Endothelial cell (in vitro differentiated cells): ENCODE measurements at places on chromosomes 11 and 22.

DNA sequence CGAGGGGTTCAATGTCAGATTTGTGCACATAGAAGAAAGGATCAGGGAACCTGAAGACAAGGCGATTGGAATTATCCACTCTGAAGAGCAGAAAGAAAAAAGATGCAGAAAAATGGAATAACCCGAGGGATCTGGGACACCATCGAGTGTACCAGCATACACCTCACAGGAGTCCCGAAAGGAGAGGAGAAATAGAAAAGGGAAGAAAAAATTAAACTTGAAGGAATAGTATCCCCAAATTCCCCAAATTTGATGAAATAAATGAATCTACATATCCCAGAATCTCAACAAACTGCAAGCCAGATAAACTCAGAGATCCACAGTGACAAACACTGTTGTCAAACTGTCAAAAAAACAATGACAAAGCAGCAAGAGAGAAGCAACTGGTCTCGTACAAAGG, 21.4 kb downstream of the IL17REL start:
- DNase-seq: no peak

DNA sequence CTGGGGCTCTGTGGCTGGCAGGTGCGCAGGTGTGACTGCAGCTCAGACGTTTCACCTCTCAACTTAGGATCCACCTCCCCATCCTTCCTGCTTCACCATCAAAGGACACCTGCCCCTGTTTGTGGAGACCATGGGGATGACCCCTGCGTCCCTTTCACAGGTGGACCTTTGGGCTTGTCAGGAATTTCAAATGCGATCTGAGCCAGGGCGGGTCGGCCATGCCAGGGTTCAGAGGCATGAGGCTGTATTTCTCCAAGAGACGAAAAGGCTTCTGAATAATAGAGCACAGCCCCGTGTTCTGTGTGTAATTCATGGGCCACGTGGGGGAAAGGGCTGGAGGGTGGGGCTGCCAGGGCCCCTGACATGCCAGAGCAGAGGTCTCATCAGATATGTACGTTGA, 668.0 kb downstream of the BRD1 start:
- DNase-seq: no peak

- DNase-seq: no peak
Observed at GRCh38 chr11:17439316-17439782, 37.3 kb downstream of the ABCC8 start.

- no peak for DNase-seq
Observed at GRCh38 chr11:43234881-43235280, 76.9 kb upstream of the API5 start.

DNA sequence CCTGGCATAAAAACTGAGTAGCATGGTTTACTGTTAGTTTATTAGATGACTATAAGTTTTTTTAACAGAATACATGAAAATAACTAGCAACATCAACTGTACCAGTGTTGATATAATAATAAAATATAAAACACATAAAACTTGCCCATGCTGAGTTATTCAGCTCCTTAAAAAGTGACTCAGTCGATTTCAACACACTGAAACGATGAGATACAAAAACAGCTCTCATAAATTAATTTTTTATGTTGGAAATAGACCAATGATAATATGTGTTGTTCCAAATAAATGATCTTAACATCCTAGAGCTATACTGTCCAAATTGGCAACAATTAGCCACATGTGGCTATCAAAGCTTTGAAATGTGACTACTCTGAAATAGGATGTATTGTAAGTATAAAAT, 15.9 kb downstream of the PDGFD start:
- no peak for DNase-seq

GRCh38 chr11:9315078-9315688, 790 bp upstream of the TMEM41B start:
- DNase-seq: peak; percentile 6

DNA sequence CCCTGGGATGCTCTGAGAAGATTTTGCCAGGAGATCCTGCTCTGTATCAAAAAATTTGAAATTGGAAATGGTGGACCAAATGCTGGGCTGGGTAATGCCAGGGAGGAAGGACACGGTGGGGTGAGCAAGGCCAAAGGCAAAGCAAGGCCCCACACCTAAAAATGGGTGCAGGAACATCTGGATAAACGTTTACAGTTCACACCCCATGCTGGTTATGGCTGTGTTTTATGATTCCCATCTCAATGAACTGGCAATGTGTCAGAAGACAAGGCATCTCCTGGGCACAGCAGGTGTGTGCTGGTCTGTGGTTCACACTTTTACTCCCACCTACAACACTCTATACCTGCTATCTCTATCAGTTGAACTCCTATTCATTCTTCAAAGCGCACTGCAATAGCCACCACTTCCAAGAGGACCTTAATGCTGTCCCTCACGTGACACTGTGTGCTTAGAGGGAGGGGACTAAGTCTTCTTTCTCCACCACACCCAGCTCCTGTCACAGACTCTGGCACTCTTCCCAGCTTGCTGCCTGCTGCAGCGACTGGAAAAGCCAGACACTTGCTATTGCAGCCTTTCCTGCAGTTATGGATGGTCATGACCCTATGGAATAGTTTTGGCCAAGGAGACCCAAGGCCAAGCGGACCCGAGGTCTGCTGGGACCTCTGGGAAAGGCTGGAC, 277.5 kb downstream of the CTTN start:
- no peak for DNase-seq

DNA sequence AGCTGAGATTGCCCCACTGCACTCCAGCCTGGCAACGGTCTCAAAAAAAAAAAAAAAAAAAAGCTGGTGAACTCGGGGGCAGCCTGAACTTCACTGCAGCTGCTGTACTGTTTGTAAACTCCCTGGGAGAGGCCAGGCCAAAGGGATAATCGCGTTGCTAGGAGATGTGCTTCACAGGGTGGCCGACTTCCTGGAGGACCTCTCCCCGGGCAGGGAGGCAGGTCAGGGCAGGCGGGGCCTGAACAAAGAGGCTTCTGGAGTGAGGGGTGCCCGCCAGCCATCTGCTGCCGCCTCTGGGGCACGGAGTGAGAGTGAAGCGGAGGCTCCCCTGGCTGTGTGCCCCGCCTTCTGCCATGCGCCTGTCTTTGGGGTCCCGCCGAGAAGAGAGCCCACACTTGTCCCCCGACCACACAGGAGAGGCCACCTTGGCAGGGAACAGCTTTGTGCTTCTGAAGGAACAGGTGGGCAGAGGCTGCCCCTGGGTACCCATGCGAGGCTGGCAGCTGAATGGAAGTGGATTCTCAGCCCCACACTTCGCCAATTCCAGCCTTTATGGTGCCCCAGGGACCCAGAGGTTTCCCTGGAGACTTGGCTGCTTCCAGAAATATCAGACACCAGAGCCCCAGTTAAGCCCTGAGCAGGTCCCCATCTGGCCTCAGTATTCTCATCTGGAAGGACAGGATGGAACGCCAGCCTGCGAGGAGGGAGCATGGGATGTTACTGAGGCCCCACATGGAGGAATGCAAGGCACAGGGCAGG, 29.6 kb downstream of the TMEM184B start:
- DNase-seq: no peak

- DNase-seq: no peak
Observed at GRCh38 chr11:134562196-134562595, 150.2 kb upstream of the B3GAT1 start.

DNA sequence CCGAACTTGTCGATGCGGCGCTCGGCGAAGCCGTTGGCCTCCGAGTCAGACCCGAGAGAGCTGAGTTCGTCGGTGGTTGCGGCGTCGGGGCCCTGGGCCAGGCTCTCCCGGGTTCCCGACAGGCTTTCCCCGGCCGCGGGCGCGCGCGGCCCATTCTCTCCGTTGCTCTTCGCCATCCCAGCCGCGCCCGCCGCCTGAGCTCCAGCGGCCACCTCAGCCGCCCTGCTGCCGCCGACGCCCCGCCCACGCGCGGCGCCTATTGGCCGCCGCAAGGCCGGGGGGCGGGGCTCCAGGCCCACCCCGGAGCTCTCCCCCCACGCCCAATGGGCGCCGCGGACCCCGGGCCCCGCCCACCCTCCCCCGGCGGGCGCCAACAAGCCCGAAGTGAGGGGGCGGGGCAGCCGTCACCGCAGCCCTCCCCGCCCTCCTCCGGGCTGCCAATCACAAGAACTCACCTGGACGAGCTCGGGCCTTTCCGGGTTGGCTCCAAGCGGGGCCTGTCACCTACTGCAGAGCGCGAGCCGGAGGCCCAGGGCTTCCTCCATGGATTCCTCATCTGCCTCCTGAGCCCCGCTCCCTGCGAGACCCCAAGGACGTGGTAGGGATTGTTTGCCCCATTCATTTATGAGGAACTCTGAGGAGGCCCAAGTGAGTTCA, at the start of gene TBC1D10A:
Gene TBC1D10A (minus strand): TSS at position 236 of the 657 bp plus-strand sequence. CDS start 60 bp downstream, at position 176.
- DNase-seq: peak; percentile 85

DNA sequence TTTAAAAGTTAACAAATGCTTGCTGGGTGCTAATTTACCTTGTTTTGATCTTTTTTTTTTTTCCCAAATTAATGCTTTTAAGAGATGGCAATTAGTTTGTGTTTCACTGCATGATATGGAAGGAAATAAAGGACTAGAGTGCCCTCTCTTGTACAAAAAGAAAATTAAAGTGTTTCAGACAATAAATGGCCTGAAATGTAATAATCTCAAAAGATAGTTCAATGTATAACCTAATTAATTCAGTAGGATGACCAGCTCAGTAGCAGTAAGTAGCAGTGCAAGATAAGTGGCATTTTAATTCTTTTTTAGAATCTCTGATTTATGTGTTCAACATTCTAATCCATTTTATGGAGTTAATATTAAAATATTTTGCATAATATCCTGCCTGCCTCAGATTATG, 39.9 kb upstream of the MYO18B start:
- no peak for DNase-seq

- peak; percentile 43 for DNase-seq
Observed at GRCh38 chr22:30694640-30695350, at the start of gene OSBP2. Gene OSBP2 (plus strand): TSS chr22:30694874. CDS start chr22:30694910, 36 bp downstream.

DNA sequence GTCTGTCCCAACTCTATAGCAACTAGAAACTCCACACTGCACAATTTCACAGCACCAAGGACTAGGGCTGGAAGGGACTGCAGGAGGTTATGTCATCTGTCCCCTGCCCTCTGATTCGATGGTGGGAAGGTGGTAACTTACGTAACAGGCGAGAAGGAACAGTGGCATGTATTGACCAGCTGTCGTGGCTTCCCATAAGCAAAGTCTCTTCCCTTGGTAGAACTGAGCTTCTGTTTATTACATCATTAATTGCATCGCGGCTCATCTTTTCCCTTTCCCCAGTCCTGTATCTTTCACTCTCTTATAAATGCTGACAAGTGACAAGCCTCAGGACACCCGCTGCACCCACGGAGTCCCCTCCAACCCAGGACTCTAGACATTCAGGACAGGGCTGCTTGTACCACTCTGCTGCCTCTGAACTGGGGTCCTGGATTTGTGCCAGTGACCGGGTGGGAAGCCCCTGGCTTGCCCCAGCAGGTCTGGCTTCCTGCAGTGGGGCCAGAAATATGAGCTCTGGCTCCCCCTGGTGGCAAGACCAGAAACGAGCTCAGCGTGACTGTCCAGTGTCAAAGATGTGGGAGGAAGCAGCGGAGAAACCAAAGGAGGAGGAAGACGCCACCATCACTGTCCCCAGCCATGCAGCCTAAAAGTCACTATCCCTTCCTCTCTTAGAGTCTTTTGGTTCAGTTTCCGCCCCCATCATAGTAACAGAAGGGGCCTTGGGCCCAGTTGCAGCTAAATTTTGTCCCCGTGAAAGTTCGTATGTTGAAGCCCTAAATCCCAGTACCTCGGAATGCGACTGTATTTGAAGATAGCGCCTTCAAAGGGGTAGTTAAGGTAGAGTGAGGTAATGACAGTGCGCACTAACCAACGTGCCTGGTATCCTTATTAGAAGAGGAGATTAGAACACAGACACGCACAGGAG, 84.5 kb downstream of the ISX start:
- DNase-seq: peak; percentile 85

DNA sequence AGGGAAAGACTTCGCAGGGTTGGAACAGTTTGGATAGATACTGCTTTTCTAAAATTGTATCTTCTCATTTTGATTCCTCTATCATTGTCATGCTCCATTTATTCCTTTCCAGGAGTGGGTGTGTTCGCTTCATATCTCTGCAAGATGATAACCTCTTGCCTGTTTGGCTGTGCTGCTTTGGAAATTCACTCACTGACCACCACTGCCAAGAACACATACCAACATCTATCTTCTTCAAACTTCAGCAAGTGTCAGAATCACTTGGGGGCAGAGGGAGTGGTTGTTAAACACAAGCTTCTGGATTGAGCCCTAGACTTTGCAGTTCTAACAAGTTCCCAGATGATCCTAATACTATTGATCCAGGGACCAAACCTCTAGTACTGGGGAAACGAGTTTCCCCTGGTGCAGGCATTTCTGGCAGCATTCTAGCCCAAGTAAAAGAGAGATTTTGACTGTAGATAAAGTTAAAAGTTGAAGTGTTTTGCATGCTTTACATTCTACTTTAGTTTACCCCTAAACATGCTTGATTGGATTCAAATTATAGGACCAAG, 11.5 kb upstream of the DKK3 start:
- DNase-seq: no peak

- DNase-seq: no peak
Observed at GRCh38 chr11:100684101-100685065, 2.7 kb upstream of the ARHGAP42 start.

DNA sequence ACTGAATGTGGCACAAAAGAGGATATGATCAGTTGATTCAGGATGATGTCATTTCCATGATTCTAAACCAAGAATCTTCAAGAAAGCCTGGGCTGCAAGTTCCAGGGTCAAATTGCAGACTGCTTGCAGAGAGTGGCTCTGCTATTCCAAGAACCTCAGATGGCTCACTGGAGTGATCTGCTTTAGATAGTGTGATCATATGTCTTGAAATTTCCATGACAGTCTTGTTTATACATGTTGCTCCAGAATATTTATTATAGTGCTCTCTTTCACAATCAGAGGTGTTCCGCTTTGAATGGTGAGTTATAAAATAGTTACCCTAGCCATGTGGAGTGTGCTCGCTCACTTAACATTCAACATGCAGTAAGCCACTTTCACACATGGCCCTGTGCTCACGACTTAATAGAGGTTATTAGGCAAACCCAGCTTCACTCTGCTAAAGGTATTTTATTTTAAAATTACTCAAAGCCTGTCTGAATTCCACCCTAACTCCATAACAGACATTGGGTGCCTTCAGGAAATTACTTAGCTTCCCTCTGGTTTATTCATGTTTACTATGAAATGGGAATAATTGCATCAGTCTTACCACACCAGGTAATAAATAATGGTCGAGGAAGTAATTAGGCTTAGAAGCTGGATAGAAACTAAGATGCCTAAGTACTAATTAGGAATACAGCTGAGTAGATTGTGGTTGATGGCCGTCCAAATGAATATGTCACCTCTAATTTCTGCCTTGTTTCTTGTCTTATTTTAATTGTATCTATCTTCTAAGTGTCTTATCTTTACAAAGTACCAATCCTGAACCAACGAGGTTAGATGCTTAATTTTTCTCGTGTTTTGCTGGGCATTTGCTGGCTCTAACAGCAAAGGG, 187.9 kb downstream of the ETS1 start:
- DNase-seq: no peak

DNA sequence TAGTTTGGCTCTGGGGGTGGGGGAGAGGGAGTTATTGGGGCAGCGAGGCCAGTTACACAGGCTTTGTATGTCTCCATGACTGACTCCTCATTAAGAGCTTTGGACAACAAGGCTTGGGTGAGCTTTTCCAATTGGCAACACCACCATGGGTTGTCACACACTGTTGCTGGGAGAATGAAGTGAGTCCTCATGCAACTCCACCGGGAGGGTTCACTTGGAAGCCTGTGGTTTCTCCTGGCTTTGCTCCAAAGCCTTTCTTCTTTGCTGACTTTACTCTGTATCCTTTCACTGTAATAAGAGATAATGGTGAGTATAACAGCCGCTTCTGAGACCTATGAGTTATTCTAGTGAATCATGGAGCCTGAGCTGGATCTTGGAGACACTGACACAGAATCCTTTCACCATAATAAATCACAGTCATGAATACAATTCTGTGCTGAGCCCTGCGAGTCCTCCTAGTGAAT, 24.9 kb downstream of the EIF3F start:
- no peak for DNase-seq

- no peak for DNase-seq
Observed at GRCh38 chr22:50143096-50143495, 27.4 kb upstream of the PANX2 start.
